Stimulated activated CD4-positive, alpha-beta T cell treated with anti-CD3 and anti-CD28 coated beads, Interleukin-15, amount 100 ng/mL, for 48 hours (primary cell): ENCODE measurements at places on chromosomes 3 and 15.

- no peak for DNase-seq
Observed at GRCh38 chr3:38713121-38713520, 63.6 kb upstream of the SCN5A start.

GRCh38 chr3:194352667-194353246, 1.6 kb upstream of the CPN2 start:
- DNase-seq, result no peak

DNA sequence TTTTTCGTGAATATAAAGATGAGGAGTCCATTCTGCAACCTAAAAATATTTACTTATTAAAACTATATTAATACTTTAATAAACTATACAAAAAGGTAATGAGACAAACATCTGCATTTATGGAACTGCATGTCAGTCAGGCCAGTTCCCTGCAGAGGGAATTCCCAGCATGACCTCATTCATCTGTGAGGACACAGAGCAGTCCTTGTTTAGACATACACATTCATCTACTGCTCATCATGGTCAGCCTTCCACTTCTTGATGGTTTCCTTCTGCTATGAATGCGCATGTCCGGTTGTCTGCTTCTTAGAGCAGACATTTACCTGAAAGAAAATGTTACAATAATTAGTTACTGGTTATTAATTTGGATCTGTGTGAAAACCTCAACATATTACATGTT, 3.3 kb upstream of the ACTR8 start:
- DNase-seq, result no peak

- no peak for DNase-seq
Observed at GRCh38 chr3:194382196-194382891, 12.8 kb upstream of the LRRC15 start.

DNA sequence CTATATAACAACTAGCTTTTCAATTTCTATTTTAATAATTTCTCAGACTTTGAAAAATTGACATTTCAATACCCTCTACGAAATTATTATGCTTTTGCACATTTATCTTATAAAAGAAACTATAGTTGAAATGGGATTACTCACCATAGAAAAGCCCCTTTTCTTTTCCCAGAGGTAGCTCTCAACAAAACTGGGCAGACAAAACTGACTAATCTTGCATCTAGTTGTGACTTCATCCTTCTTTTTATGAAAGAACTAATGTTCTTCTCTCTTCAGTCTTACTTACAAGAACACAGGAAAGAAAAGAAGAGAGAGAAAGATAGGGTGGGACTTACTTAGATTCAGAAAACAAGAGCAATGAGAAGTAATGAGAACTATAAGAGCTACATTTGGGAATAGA, 61.0 kb downstream of the GPR160 start:
- no peak for DNase-seq

- no peak for DNase-seq
Observed at GRCh38 chr15:41115161-41115651, 874 bp downstream of the INO80 start.

- no peak for DNase-seq
Observed at GRCh38 chr3:72427624-72428023, 420.6 kb downstream of the SHQ1 start.

- DNase-seq, result no peak
Observed at GRCh38 chr15:90358124-90359033, 6.3 kb downstream of the ZNF774 start.

DNA sequence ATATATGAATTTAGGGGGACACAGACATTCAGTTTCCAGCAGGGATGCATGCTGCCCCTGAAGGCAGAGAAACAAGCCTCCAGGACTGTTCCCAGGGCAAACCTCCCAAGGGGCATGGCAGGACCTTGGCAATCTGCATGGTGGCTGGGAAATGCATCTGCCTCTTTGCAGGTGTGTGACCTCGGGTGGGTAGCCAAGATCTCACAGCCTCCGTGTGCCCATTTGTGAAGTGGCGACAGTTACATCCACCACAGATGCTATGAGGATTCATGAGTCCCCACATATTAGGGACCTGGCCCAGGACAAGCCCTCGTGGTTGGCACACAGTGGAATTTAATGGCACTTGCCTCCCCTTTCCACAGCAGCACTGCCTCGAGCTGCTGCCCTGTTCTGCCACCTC, 29.9 kb downstream of the SLC28A1 start:
- no peak for DNase-seq

DNA sequence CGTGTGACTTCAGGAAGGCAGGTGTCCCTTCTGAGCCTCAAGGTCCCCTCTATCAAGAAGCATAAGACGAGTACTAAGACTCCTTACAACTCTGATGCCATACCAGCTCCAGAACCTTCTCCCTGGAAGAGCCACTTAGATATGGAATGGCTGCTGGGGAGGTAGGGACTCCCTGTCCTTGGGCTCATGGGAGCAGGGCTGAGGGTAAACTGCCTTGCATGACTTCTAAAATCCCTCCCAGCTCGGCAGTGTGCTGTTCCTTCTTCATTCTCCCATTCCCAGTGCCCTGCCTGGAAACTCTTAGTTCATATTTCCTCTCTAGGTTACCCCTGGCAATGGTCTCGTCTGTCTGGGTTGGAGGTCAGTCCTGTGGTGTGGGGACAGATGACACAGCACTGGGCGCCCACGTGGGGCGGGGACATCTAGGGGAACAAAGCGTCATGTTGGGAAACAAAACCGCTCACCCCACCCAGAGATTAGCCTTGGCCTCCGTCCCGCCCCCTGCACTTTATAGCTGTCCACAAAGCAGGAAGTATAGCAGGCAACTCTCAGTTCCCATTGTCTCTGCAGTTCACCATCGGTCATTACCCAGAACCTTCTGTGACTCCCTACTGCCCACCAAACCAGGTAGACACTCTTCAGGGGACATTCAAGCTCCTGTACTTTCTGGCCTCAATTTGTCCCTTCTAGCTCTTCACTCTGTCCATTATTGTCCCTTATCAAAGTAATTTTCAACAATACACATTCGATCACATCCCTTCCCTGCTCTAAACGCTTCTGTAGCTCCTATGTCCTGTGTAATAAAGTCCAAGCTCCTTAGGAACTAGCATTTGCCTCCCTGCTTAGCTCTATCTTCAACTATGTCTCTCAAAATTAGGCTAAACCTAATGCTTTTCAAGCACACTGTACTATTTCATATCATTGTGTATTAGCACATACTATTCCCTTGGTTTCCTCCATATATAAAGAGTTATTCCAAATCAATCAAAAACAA, 73.8 kb downstream of the IQSEC1 start:
- no peak for DNase-seq

DNA sequence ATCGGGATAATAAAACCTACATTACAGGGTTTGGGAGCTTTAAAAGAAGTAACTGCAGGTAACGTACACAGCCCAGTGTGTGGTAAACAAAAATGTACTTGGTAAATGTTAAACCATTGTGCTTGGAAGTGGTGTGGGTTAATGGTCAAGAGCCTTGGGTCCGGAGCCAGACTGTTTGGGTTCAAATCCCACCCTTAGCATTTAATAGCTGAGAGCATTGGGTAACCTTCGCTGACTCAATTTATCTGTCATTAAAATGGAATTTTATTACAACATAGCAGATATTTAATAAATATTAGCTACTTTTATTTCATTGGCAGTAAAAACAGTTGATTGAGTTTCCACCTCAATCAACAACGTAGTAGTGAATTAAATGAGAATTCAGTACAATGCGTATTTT, 1.5 kb downstream of the FSTL1 start:
- no peak for DNase-seq

DNA sequence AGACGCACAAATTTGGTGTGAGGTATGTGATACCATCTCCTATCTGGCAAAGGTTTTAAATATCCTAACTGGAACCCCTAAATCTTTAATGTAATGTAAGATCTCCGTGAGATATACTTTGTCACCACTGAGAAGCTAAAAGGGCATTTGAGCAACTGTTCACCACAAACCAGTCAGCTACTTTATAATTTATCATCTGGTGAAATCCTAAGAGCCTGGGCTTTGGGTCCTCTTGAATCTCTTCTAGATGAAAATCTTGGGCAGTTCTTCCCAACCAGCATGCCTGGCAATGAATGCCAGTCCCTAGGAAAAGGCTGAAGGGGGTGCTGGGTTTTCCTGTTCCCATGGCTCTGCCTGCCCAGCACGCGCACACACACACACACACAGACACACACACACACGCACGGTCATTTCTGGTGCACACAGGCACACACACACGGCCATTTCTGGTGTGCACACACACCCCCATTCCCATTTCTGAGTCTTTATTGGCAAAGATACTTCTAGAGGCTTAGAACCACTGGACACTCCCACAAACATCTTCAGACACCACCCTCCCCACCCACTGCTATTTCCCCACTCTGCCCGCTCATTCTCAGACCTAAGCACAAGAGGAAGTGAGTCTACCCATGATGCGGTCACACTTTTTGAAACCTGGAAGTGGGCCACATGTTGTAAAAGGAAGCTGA, 72.6 kb downstream of the MYO1E start:
- peak; percentile 63 for DNase-seq

- DNase-seq, result no peak
Observed at GRCh38 chr15:77030048-77030927, 35.4 kb downstream of the PSTPIP1 start.
